ENCODE measurements at places on chromosomes 12 and 14. TPM values are rescaled to one million over a fixed set of nuclear protein-coding genes. Genes with fewer than 3 reads are reported as not detected.

Gene SIX4
- 24.8 TPM for total RNA-seq

Gene LALBA
- total RNA-seq, result not detected

Gene KERA
- total RNA-seq, result not detected

Gene INHBC
- 0.18 TPM for total RNA-seq

Gene SYCP3
- total RNA-seq, result 0.28 TPM

Gene GPR84
- 0.40 TPM for total RNA-seq

Gene TMPRSS12
- total RNA-seq, result not detected

Gene C14orf119
- 24.2 TPM for total RNA-seq

Gene SLC7A7
- total RNA-seq, result 2.6 TPM

Gene ADGRD1
- total RNA-seq, result 11.6 TPM

Gene NOP9
- 38.8 TPM for total RNA-seq

Gene EPYC
- not detected for total RNA-seq

Gene LUM
- 19.7 TPM for total RNA-seq

Gene MAP1LC3B2
- total RNA-seq, result 4.1 TPM

Gene AGAP2
- total RNA-seq, result 9.6 TPM

Gene TSPAN19
- total RNA-seq, result not detected

Gene DCN
- 361 TPM for total RNA-seq

Gene IL22
- total RNA-seq, result not detected

Gene PNN
- total RNA-seq, result 20.1 TPM

Gene OVCH1
- total RNA-seq, result 0.54 TPM

Gene COCH
- 0.52 TPM for total RNA-seq

Gene NOVA1
- total RNA-seq, result 2.5 TPM

Gene FOS
- total RNA-seq, result 279 TPM

Gene FZD10
- total RNA-seq, result 0.17 TPM

Gene EML5
- 0.19 TPM for total RNA-seq

Gene YEATS4
- 12.4 TPM for total RNA-seq

Gene FAM222A
- total RNA-seq, result 6.1 TPM

Gene ST8SIA1
- total RNA-seq, result 1.3 TPM

Gene SLC8A3
- total RNA-seq, result 21.7 TPM

Gene TGFB3
- 162 TPM for total RNA-seq

Gene TAS2R8
- total RNA-seq, result not detected

Gene CFAP73
- total RNA-seq, result not detected

Gene GPRC5D
- total RNA-seq, result not detected

Gene CMA1
- total RNA-seq, result 0.38 TPM

Gene CELA1
- not detected for total RNA-seq

Gene C14orf132
- total RNA-seq, result 0.59 TPM

Gene NGB
- total RNA-seq, result not detected

Gene RTN1
- total RNA-seq, result 1.5 TPM

Gene TPPP2
- total RNA-seq, result 2.2 TPM

Gene CBX5
- 16.0 TPM for total RNA-seq

Gene KRT79
- total RNA-seq, result not detected

Gene PRPH
- total RNA-seq, result not detected

Gene ASIC1
- 0.79 TPM for total RNA-seq

Gene BTG1
- total RNA-seq, result 24.0 TPM

Gene MYL2
- total RNA-seq, result 8,427 TPM

Gene CLEC4A
- not detected for total RNA-seq

Gene ZDHHC22
- not detected for total RNA-seq

Gene ART4
- 0.17 TPM for total RNA-seq

All from psoas muscle (tissue), 8 donors.